Hindlimb muscle (tissue), 1 donor: ENCODE measurements at places on chromosomes 7 and 10.

DNA sequence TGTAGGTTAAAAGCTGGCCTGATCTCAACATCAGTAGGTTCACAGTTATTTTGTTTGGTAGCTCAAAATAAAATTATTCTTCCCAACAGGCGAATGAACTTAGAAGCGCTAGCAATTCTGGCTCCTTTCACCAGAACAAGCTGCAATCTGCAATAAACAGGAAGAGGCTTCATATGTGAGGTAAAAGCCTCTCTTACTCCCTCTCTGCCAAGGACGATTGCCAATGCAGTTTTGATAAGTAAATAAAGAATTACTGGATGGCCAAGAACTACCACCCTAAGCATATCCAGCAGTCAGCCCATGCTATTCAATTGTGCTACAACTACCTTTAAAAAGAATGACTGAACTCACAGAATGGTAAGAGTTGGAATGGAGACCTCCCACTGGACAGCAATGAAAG, 150.0 kb upstream of the LAMB4 start:
- no peak for DNase-seq

DNA sequence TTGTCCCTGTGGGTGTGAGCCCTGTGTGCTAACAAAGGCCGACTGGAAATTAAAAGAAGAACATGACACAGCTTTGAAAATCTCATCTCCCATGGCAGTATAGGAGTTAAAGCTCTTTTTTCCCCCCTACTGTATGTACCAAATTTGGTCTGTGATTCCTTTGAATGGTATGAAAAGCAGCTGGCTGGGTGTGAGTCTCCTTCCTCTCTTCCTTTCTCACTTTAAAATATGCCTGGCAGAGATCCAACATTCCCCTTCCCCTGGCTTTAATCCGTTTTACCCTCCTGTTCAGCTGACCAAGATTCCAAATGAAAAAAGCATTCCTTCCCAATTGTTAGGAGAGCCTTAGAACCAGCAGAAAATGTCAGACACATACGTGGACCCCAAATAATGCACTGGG, 225.0 kb upstream of the CELF2 start:
- no peak for DNase-seq

DNA sequence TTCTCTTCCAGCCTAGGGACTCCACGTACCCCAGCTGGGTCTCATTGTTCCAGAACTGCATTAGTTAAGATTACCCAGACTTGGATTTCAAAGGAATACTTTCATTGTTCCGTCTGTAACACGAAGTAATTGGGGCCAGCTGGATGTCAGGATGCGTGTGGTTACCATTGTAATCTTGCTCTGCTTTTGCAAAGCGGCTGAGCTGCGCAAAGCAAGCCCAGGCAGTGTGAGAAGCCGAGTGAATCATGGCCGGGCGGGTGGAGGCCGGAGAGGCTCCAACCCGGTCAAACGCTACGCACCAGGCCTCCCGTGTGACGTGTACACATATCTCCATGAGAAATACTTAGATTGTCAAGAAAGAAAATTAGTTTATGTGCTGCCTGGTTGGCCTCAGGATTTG, 21.0 kb downstream of the LRRC17 start:
- DNase-seq = peak; percentile 69

DNA sequence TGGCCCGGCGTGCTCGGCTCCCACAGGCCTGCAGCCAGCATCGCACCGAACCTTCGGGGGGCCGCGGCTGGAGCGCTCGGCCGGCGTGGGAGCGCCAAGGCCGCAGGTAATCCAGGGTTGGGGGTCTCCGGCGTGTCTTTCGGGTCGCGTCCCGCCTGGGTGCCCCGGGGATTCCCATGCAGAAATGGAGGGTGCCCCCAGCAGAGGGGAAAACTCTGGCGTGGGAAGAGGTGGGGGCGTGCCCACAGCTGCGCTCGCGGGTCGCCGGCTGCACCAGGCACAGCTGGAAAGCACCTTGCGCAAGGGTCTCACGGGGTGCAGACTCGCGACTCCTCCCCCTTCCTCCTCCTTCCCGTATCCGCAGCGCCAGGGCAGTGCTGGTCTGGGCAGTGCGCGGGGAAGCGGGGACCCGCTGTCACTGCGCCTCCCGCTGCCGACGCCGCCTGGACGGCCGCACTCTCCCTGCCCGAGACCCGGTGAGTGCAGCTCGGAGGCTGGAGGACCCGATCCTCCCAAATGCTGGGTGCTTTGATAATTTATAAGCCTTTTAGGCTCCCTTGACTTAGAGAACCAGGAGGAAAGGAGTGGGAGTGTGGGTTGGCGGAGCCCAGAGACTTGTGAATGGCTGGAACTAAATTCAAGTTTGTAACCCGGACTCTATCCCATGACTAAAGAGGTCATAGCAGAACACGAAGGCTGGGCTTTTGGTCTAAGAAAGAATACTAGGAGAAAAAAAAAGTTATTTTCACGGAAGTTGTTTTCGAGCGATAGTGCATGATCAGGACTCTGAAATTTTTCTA, 489 bp downstream of the MAP3K8 start:
- peak; percentile 82 for DNase-seq

- DNase-seq = no peak
Observed at GRCh38 chr7:142808802-142809583, 38.2 kb downstream of the PRSS2 start.

- no peak for DNase-seq
Observed at GRCh38 chr10:75505840-75506506, 74.5 kb downstream of the LRMDA start.

DNA sequence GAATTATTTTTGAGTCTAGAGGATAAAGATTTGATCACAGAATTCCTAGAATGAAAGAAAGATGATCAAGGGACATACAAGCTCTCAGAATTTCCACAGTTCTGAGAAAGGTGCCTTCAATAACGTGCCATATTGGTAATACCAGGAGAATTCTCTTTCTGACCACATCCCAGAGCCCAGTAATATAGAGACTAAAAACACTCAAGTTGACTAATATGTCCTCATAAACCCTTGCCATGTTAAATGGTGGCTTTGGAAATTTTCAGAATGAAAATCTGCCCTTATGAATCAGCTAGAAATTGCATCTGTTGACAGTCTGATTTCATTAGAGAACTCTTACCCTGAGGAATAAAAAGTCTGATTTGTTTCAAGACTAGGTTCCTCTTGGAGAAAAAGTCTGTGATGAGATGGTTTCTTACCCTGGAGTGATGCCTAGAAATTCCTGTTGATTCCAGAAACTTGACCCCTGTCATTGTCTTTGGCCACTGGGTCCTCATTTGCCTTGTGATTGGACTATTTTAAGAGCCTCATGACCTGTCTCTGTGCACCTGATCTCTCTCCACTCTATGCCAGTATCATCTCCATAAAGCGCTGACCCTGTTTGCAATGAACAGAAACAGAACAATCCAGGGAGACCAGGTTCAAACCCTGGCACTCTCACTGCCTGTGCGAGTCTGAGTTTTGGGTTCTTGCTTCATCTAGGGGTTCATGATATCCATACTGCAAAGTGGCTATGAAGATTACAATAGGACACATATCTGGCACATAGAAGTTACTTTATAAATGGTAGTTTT, 3.3 kb downstream of the IL2RA start:
- no peak for DNase-seq

- no peak for DNase-seq
Observed at GRCh38 chr7:36273836-36274235, 115.8 kb upstream of the ANLN start.

GRCh38 chr10:33289776-33290175, 44.7 kb downstream of the NRP1 start:
- no peak for DNase-seq

- DNase-seq = no peak
Observed at GRCh38 chr10:34232481-34232880, 582.6 kb downstream of the PARD3 start.

DNA sequence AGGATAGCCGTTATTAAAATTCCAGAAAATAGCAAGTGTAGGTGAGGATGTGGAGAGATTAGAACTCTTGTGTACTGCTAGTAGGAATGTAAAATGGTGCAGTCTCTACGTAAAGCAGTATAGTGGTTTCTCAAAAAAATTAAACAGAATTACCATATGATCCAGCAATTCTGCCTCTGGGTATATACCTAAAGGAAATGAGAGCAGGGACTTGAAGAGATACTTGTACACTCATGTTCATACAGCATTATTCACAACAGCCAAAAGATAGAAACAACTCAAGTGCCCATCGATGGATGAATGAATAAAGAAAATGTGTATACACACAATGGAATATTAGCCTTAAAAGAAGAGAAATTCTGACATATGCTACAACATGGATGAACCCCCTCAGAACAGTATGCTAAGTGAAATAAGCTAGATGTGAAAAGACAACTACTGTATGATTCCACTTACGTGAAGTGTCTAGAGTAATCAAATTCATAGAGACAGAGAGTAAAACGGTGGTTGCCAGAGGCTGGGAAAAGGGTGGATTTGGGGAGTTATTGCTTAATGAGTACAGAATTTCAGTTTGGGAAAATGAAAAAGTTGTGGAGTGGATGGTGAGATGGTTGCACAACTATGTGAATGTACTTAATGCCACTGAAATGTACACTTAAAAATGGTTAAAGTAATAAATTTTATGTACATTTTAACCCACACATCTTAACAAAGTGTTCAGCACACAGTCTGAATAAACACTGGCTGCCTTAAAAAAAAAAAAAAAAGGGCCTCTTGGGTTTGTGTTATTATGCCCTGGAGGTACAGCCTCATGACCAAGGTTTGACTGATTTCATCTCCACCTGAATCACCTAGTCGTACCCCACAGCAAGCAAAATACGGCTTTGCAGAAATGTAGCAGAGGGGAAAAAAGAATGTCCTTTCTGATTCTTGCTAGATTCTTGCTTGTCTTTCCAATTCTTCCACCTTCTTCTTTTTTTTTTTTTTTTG, 26.2 kb downstream of the BUB3 start:
- no peak for DNase-seq

- no peak for DNase-seq
Observed at GRCh38 chr7:157675427-157675927, 338.7 kb downstream of the DNAJB6 start.

GRCh38 chr10:70097459-70097858, 35.2 kb downstream of the AIFM2 start:
- DNase-seq = no peak

DNA sequence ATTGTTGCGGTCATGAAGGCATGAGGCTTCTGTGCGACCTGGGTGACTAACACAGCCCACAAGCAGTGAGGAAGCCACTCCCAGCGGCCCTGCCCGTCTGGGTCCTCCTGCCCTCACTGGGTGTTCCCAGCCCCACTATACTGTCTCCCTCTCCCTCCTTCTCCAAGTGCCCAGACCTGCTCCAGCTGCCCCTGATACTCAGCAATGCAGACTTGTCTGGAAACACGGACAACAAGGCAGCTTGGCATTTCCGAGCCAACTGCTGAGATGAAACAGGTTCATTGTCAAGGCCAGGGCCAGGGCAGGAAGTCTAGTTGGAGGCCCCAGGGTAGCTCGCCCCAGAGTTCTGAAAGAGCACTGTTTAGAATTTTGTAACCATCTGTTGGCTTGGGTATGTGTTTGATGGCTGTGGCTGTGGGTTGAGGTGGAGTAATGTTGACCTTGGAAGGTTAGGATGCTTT, 95.7 kb downstream of the RBM20 start:
- DNase-seq = no peak

GRCh38 chr10:6354168-6354772, 151.5 kb downstream of the PFKFB3 start:
- peak; percentile 11 for DNase-seq

- no peak for DNase-seq
Observed at GRCh38 chr10:61975391-61975932, 74.0 kb downstream of the ARID5B start.

GRCh38 chr7:30931161-30931928, 19.7 kb downstream of the AQP1 start:
- DNase-seq = no peak

GRCh38 chr10:60377042-60377352, 12.7 kb downstream of the ANK3 start:
- no peak for DNase-seq

- no peak for DNase-seq
Observed at GRCh38 chr7:3065724-3066143, 22.1 kb upstream of the CARD11 start.

DNA sequence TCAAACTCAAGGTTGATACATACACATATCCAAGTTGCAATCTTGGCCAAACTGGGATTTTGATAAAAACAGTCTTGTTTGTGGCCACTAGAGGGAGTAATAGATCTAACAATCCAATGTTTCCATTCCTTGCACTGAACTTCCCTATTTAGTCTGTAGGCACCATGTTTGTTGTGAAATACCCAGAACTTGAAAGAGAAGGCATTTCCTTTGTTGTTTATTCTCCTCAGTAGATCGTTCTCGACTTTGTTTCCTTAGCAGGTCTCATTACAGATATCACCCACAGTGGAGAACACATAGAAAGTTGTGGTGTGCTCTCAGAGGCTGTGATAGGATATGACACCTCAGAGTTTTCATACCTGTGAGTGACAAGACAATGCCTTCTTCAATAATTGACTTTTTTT, 70.3 kb upstream of the MXI1 start:
- DNase-seq = peak; percentile 66

GRCh38 chr7:7988706-7989105, 20.1 kb downstream of the GLCCI1 start:
- DNase-seq = no peak

- no peak for DNase-seq
Observed at GRCh38 chr7:41693150-41693997, 9.5 kb downstream of the INHBA start.

DNA sequence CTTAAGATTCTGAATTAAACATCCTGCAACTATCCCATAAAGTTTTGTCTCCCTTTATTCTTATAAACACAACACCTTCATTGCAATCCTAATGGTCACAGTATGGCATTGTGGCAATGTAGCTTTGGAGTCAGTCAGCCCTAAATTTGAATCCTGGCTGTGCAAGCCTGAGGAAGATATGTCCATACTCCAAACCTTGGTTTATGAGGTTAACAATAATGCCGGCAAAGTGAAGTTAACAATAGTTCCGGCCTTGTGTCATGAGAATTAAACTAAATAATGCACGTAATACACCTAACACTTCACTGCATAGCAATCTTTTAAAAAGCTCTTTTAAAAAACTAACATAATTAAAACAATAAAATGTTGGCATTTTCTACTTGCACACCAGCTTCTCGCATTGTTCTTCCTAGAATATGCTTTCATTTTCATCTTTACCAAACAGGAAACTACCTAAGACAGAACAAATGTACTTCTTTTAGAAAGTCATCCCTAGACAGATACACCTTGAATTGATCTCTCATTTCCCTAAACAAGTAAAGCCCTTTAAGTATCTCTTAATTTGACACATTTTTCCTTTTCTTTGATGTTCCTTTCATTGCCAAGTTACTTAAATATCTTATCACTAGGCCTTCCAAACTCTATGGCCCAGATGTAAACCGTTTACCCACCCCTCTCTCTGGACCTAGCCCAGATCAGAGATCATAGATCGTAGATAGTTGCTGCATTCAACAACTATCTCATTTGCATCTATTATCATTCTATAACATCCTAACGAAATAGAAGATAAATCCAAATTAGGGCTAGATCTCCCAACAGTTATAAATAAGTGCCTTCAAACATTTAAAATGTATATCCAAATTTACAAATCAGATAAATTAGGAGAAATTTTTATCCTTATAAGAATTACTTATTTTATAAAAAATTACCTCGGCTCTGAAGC, 66.7 kb downstream of the CREB3L2 start:
- DNase-seq = no peak

DNA sequence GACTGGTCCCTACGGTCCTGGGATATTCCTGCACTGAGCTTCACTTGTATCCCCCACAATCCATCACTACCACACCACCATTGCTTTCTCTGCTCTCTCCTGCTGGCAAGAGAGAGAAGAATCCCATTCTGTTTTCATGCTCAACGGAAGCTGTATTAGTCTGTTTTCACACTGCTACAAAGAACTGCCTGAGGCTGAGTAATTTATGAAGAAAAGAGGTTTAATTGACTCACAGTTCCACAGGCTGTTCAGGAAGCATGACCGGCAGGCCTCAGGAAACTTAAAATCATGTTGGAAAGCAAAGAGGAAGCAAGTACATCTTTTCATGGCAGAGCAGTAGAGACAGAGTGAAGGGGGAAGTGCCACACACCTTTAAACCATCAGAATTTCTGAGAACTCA, 260.4 kb upstream of the LYZL1 start:
- no peak for DNase-seq
